ENCODE measurements at places on chromosomes 6 and 20. TPM values are rescaled to one million over a fixed set of nuclear protein-coding genes. Genes with fewer than 3 reads are reported as not detected.
A peak's percentile ranks its signal among the peaks of the same experiment; 100 is the strongest.

GRCh38 chr6:3473773-3474172 lies 16.9 kb upstream of the SLC22A23 start:
- DNase-seq, result no peak

GRCh38 chr6:147547369-147547902 lies 38.9 kb downstream of the SAMD5 start:
- DNase-seq, result no peak

GRCh38 chr6:41654151-41654697 lies 16.0 kb downstream of the MDFI start:
- no peak for DNase-seq

The TUBB2B gene
- total RNA-seq, result 5.6 TPM

DNA sequence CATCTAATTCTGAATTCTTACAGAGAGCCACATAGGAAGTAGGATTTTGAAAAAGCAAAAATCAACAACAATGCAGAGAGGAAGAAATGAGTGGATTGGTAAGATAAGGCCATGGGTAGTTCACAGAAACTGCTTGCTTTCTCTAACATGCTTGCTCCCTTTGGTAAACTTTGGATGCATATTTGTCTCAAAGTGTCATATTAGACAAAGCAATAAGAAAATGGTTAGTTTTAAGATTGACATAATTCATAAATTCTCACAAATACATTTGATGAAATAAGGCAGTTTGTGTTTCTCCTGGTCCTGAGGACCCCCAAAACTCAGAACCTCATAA lies 31.7 kb downstream of the UTRN start:
- no peak for DNase-seq

The ANKRD66 gene
- not detected for total RNA-seq

GRCh38 chr20:20685635-20686034 lies 26.8 kb downstream of the RALGAPA2 start:
- no peak for DNase-seq

DNA sequence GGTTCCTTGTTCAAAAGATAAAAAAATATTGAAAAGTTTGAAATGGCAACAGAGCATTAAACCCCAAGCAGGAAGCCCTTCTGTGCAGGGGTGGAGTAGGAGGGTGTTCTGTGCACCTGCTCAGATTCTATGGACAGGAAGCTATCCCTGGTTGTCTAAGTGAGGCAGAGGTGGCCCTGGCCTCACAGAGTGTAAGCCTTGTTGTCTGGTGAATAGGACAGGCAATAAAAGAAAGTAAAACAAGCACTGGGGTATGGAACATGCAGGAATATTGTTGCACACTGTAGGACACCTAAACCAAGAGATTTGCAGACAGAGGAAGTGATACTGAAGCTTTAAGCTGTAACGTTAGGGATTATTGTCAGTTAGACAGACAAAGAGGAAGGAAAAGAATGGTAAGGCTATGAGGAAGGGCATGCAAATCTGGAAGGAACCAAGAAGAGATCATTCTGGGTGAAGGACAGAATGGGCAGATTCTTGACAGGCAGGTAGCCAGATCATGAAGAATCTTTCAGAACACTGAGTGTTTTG lies 66.8 kb downstream of the TBC1D7 start:
- DNase-seq, result no peak

DNA sequence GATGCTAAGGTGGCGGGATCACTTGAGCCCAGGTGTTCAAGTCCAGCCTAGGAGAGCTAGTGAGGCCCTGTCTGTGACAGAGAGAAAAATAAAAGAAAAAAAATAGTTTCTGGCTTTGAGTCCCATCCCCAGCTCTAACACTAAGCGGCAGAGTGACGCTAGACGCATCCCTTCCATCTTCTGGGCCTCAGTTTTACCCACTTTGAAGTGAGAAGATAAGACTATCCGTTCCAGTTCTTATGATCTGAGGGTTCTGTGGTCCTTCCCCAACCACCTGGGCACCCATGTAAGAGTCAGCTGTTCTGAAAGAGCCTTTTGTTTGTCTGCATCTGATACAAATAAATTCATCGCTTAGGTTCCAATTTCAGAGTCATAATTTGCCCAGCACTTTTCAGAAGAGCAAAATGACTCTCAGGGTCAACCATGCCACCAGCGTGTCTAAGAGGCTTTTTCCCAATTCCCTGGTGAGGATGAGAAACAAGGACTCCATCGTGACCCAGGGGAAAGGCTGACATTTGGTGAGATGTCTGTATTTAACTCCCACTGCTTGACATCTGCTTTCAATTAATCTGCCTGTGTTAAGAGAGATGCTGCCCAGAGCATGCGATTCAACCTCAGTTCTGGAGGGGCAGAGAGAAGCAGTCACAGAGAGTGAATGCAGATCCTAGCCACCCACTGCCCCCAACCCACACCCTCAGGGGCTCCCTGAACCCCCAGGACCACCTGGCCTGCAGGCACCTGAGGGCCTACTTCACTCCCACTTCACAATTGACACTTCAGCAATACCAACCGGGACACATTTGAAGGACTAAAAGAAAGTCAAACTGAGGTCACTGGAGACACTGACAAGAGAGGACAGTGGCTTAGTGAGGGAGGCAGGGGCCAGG lies 131.6 kb upstream of the TOP1 start:
- no peak for DNase-seq

DNA sequence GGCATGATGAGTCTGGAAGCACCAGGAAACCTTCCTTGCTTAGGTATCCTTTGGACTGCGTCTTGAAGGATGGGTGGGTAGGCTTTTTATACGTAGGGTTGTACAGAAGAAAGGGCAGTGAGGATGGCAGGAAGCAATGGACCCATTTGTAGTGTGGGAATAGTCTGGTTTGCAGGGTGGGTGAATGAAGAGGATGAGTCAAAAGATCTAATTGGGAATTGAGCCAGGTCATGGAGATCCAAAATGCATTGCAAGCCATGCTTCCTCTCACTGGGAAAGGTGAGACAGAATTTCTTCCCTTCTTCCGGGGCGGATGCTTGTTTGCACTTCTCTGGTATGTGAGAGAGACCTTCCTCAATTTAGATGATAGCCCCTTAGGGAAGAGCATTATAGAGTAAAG lies 10.1 kb upstream of the BTBD3 start:
- DNase-seq, result no peak

DNA sequence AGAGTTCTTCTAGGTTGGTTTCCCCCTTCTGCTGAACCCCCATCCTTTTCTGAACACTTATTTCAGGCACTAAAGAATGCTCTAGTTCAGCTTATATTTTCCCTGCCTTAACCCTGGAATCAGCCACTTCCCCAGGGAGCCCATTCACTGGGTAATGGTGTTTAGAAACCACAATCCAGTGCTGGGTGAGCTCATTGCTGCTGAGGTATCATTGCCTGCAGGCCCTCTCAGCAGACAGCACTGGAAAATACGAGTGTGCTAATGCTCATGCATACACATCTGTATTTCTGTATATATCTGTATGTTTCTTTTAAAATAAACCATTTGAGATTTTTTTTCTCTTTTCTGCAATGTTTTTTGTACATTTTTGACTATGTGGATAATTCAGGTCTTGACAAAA lies 27.0 kb downstream of the OSBPL2 start:
- DNase-seq, result no peak

The FAM110A gene
- 5.1 TPM for total RNA-seq

- no peak for DNase-seq
Observed at GRCh38 chr6:79544939-79545450, 7.8 kb upstream of the LCA5 start.

DNA sequence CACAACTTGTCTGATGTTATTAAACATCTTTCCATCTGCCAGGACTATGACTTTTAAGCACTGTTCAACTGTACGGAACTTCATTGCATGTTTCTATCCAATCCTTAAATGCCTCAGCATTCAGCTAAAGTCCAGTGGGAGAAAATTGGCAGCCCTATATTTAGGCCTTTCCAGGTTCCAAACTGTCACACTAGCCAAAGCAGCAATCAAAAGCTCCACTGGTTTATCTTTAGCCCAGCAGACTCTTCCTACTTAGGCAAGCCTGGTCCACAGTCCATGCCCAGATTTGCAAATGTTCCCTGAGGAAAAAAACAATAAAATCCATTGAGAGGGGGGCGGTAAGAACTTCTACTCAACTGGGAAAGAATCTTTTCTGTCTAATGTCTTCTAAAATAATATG lies 349.1 kb upstream of the GJE1 start:
- DNase-seq, result no peak

DNA sequence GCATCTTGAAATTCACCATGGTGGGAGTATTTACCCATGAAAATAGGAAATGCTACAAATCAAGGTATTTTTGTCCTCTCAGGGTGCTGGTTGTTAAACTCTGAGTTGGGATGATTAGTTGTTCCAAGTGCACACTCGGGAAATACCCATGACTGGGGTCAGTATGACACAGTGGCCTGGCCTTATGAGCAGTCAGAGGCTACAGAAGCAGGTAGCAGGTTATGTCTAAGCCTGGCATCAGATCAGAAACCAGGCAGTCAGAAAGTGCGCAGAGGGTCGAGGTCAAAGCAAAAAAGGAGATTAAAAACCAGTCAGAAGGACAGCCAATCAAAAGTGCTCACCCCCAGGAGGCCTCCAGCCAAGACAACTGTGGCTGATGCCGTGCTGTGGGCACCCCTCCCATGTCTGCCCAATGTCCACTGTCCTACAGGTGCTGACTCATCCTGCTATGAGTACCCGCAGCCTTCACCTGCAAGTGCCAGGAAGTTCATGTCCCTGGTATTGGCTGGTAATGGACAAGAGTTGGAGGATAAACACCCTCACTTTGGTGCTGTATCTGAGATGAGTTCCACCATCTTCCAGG lies 117.4 kb upstream of the SLC24A3 start:
- peak; percentile 76 for DNase-seq

- DNase-seq, result no peak
Observed at GRCh38 chr6:44727651-44728630, 340.4 kb downstream of the CDC5L start.

The RIMS4 gene
- 0.18 TPM for total RNA-seq

DNA sequence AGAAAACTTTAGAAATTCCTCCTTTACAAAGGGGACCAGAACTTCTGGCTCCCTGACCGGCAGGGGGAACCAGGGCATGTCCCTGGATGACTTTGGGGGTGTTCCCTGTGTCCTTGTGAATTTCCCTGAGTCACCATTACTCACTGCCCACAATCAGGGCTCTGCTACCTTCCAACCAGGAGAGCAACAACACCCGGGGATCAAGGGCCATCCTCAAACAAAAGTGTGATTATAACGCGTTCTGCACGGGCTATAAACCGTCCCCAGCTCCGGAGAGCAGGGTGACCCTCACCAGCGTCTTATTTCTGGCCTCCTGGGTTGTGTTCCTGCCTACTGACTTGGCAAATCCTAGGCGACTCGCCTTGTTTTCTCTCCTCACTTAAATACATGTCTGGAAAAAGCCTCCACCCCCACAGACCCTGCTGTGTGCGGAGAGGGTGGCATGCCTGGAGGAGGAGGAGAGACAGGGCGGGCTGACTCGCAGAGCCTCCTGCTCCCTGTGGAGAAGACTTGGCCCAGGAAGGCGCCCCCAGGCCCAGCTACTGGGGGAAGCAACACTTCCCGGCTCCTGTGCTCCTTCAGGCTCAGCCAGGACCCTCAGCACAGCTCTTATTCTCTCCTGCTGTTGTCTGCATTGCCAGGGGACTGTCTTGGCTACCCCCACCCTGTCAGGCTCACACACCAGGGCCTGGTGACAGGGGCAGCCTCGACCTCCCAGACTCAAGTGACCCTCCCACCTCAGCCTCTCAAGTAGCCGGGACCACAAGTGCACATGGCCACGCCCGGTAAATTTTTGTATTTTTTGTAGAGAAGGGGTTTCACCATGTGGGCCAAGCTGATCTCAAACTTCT lies 54.1 kb downstream of the FGD2 start:
- peak; percentile 83 for DNase-seq

DNA sequence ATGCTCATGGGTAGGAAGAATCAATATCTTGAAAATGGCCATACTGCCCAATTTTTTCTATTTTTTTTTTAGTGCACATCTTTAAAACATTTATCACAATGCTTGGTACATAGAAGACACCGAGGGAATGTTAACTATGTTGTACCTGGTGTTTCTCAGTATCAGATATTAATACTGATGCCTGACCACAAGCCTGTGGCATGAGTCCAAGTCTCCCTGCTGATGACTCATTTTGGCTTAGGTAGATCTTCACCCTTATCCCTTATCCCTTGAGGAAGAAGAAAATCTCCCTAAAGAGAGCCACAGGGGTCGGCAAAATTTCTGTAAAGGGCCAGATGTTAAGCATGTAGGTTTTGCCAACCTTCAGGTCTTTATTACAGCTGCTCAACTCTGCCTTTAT lies 14.5 kb downstream of the CD109 start:
- no peak for DNase-seq

GRCh38 chr6:154821638-154822037 lies 88.4 kb downstream of the SCAF8 start:
- DNase-seq, result no peak

- DNase-seq, result peak; percentile 78
Observed at GRCh38 chr6:106098383-106099234, 12.5 kb downstream of the PRDM1 start.

- DNase-seq, result no peak
Observed at GRCh38 chr20:61185181-61185580, 66.9 kb upstream of the CDH4 start.

DNA sequence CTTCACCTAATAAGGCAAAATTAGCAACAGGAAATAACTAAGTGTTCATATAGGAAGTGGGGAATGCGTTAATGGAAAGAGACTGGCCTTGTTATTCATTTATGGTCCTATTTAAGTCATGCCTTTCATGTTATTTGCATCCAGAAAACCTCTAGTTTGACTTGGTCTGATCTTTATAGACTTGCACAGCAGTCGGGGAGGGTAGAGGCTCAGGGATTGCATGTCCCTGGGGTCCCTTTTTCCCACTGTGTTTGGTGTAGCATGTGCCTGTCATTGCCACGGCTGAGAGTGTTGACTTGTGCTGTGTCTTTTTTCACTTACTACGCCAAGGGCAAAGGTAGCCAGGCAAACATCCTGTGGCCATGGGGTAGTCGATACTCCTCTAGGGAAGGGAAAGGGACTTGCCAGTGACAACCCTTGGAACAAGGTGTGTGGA lies 105.4 kb upstream of the RIN2 start:
- no peak for DNase-seq

DNA sequence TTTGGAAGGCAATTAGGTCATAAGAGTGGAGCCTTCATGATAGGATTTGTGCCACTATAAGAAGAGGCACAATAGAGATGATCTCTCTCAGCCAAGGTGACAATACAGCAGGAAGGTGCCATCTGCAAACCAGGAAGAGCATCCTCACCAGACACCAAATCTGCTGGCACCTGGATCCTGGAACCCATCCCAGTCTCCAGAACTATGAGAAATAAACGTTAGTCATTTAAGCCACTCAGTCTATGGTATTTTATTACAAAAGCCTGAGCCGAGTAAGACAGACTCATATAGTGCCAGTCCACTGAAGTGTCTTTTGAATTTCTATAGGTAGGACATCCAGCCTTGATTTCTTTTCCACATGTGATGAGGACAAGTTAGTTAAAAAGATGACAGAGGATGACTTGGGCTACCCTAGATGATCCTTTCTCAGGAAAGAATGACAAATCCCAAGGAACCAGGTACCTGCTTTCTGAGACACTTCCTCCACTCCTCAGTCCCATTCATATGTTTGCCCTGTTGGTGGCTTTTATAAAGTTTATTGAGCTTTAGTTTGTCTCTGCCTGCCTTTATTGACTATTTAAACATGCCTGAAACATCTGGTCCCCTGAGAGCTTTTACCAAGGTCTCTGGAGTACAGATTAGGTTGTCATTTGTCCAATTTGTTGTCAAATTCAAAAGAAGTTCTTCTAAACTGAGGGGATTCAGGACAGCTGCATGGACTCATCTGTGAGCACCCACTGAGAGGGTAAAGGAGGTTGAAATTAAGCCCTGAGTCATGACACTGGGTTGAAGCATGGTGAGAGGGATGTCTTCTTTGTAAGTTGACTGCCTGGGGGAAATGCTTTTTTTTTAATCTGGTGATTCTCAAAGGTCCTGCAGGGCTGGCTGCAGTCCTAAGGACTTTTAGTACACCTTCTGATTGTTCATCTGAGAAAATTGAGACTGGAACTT lies 165.0 kb upstream of the PLCB4 start:
- no peak for DNase-seq

All from Peyer's patch (tissue), 4 donors.